Thoracic aorta endothelial cell (primary cell): ENCODE measurements at places on chromosomes 13 and 19. TPM values are rescaled to one million over a fixed set of nuclear protein-coding genes. Genes with fewer than 3 reads are reported as not detected.

Gene ICAM5
- 0.29 TPM in 1 of 2 replicates, not detected in the other for total RNA-seq

Gene CGB1
- not detected in 2 replicates for total RNA-seq

Gene TMEM255B
- 18.4 and 29.9 TPM in 2 replicates for total RNA-seq

Gene FCHO1
- total RNA-seq, result 0.93 and 1.7 TPM in 2 replicates

Gene C5AR1
- not detected in 2 replicates for total RNA-seq

Gene BTBD2
- total RNA-seq, result 39.5 and 59.9 TPM in 2 replicates

Gene RPL36
- total RNA-seq, result 229 and 241 TPM in 2 replicates

Gene COL4A1
- total RNA-seq, result 207 and 353 TPM in 2 replicates

Gene ANKLE1
- total RNA-seq, result 1.5 and 1.6 TPM in 2 replicates

Gene SACS
- total RNA-seq, result 175 and 179 TPM in 2 replicates

Gene SIGLEC5
- total RNA-seq, result not detected in 2 replicates

Gene ZNF528
- total RNA-seq, result 12.0 and 22.3 TPM in 2 replicates

Gene IFNL1
- total RNA-seq, result not detected in 2 replicates

Gene ZNF8
- total RNA-seq, result 6.9 and 8.0 TPM in 2 replicates

Gene AMH
- total RNA-seq, result 0.93 and 1.1 TPM in 2 replicates

Gene ABHD17A
- 56.3 and 82.8 TPM in 2 replicates for total RNA-seq

Gene ZSCAN1
- total RNA-seq, result not detected in 2 replicates

Gene ZNF723
- not detected in 2 replicates for total RNA-seq

Gene TMEM190
- total RNA-seq, result not detected in 2 replicates

Gene CASP14
- total RNA-seq, result not detected in 2 replicates

Gene ZNF134
- total RNA-seq, result 14.1 and 18.0 TPM in 2 replicates

Gene IGFL4
- total RNA-seq, result 0.13 TPM in 1 of 2 replicates, not detected in the other

Gene CATSPERD
- not detected in 2 replicates for total RNA-seq

Gene STOML3
- total RNA-seq, result not detected in 2 replicates

Gene ATP4B
- not detected in 2 replicates for total RNA-seq

Gene KLK3
- total RNA-seq, result not detected in 2 replicates

Gene RFPL4AL1
- total RNA-seq, result 0.13 TPM in 1 of 2 replicates, not detected in the other

Gene ALOX5AP
- total RNA-seq, result not detected in 2 replicates
